ENCODE measurements at places on chromosomes 7 and 10. TPM values are rescaled to one million over a fixed set of nuclear protein-coding genes. Genes with fewer than 3 reads are reported as not detected.

Gene ANKRD7
- total RNA-seq: not detected

Gene UCN3
- not detected for total RNA-seq

Gene MUC3A
- 0.11 TPM for total RNA-seq

DNA sequence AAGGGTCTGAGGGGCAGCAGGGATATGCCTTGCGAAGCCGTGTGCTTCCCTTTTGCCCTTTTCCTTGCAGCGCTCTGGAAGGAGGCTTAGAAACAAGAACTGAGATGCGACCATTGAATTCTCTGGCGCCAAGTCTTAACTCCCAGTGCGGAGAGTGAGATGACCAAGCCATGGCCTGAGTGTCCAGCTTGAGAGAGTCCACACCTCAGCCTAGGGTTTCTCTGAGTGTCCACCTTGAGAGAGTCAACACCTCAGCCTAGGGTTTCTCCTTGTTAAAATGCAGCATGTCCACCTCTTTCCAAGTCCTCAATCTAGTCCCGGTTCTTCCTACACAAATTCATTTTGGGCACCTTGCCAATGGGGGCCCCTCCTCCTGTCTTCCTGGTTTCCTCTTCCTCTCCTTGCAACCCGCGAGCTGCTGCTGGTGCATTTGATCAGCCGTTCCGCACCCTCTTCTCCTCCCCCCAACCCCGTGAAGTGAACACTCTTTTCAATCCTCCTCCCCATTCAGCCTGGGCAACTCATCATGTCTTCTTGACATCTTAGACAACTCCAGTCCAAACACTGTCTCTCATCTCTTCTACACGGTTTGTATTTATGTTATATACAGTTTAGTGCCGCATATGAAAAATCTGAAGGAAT, 178.2 kb upstream of the PITRM1 start:
- DNase-seq: no peak

- DNase-seq: no peak
Observed at GRCh38 chr7:140017543-140017942, 45.2 kb downstream of the PARP12 start.

DNA sequence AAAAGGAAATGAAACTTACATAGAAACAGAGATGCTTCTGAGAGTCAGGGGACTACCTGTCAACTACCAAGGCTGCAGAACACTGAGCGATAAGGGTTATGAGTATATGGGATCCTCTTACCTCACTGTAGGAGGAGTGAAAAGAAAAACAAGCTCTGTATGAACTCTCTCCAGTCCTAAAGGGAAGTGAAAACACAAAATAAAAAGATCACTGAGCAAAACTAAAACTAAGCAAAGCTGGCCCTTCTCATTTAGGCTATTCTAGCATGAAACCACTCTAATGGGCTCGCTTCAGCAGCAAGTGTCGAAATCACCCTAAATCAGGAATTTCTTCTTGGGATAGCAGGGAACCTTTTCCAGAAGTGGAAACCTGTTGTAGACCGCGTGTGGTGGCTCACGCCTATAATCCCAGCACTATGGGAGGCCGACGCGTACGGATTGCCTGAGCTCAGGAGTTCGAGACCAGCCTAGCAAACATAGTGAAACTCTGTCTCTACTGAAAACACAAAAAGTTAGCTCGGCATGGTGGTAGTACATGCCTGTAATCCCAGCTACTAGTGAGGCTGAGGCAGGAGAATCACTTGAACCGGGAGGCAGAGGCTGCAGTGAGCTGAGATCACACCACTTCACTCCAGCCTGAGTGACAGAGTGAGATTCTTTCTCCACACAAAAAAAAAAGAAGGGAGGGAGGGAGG, 27.0 kb downstream of the DCLRE1C start:
- DNase-seq: no peak

DNA sequence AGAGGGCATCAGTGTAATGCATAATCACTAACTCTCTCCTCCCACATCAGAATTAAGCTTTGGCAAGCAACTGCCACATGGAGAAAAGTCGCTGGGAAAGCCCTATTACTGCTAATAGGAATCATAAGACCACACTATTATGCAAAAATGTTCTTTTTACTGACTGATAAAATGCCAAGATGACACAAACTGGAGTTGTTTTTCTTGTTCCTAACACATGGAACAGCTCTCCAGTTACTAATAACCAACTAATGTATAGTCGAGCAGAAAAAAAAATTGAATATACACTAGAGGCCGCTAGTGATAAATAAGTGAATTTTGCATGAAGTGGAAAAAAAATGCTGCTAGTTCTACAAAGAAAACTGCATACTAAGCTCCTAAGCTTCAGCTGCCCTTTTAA, 165.6 kb downstream of the TPK1 start:
- DNase-seq: peak; percentile 48

- no peak for DNase-seq
Observed at GRCh38 chr10:34993782-34994181, 96.4 kb downstream of the CUL2 start.

DNA sequence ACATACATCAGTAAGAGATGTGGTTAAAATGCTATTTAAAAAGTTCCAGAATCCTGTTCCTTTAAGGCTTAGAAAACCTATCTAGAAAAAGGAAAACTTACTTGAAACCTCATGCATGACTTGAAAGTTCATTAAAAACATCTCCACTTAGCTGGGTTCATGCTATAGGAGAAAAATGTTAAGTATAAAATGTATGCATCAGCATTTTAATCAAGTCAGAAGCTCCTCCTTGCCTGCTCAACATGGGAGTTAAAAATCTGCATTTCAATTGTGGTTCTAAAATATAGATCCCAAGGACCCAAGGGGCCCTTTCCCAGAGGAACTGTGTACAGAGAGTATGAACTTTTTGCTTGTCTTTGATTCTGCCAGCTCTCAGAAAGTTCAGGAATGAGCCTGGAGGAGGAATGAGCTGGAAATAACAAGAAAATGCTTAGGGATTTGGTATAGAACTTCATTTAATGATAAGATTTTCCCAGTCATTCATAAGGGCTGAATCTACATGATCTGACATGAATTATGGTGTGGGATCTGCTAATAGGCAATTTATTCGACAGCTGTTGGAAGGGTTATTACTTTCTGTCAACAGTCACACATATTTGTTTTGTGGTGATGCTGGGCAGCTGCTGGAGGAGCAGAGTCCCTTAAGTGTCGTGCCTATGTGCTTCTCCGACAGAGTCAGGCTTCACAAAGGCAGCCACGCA, 85.6 kb upstream of the MTPN start:
- DNase-seq: no peak

- DNase-seq: no peak
Observed at GRCh38 chr7:22931011-22931410, 82.9 kb downstream of the HYCC1 start.

Measured in PC-3 (cell line).